ENCODE measurements at places on chromosomes 4 and X.

GRCh38 chr4:6641164-6641970, 882 bp downstream of the MRFAP1 start:
- no peak for DNase-seq

GRCh38 chrX:19904778-19905367, 17.5 kb upstream of the SH3KBP1 start:
- DNase-seq, result no peak

GRCh38 chrX:57651169-57651919, 28.7 kb downstream of the NLRP2B start:
- no peak for DNase-seq

- DNase-seq, result no peak
These were observed 23.3 kb upstream of the SCML2 start for GRCh38 chrX:18377796-18378195.

- no peak for DNase-seq
These were observed 382.9 kb downstream of the RPA4 start for GRCh38 chrX:97266406-97267121.

DNA sequence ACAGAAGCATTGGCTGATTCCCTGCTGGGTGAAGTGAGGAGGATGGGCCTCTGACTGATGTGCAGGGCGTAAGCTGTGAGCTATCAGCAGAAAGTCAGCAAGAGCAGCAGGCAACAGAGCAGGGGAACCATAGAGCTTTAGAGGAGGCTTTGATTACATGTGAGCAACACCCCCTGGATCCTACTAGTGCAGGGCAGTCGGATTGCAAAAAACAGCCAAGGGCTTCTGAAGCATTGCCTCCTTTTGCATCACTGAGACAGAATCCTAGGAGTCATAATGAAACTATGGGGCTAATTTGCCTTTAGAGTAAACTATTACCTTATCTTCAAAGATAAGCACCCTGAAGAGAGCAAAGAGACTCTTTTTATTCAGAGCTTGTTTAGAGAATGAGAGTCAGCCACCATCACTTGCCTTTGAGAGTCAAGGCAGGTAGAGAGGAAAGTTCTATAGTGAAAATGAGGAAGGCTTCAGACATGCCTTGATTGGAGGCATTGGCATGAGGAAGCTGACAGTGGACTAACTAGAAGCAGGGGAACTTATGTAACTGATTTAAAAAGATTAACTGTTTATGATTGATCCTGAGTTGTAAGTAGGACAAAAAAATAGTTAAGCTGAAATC, 420.3 kb downstream of the PDHA2 start:
- DNase-seq, result no peak

DNA sequence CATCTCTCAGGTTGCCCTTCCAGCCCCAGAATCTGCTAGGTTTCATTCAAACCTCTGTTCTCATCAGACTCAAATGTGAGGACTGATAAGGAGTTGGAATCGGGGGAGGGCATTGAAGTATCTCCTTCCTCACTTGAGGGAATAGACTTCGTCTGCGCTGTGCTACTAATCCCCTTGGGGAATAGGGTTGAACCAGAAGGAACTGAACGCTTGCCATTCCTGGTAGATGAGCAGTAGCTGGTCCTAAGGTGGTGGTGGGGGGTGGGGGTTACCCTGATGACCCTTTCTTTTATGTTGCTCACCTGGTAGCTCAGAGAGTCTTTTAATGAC, 692 bp upstream of the SLC9A7 start:
- DNase-seq, result no peak

DNA sequence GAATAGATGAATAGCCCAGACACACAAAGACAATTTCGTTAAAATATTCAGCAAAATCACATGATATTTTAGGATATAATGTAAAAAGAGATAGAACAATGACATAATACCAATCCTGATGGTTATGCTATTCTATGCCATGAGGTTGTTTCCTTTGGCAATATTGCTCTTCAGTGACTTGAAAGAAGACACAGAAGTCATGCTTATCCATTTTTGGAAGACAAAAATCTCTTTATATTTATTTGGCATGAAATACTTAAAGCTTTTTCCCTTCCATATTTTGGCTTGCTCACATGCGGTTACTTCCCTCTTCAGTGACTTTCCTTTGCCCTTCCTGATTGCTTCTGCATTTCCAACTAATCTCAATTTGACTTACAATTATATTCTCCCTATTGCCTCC, 314.8 kb downstream of the IQCM start:
- no peak for DNase-seq

DNA sequence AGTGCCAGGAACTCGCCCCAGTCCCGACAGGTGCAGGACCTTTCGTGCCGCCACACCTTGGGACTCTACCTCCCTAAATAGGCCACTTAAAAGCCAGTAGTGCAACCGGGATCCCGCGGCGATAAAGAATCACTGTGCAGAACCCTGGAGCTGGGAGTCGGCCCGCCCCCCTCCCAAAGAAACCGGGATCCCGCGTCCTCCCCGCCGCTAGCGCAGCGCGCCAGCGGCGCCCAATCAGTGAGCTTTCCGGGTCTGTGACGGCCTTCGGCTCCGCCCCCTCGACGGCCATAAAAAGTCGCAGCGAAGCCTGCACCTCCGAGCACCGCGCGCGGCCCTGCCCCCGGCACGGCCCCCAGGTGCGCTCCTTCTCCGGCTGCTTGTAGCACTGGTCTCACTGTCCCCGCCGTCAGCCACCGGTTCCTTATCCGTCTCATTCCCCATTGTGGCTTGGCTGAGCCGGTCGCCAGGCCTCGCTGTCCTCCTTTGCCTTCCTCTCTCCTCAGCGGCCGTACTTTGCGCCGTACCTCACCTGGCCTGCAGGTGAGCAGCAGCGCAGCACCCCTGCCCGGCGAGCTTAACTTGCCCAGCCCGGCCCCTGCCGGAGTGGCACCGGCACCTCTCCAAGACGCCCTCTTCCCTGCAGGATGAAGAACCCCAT, at the start of gene LRAT:
LRAT (plus strand) TSS at position 318 of the 658 bp plus-strand sequence; CDS start at position 645, 327 bp downstream.
- DNase-seq, result no peak

DNA sequence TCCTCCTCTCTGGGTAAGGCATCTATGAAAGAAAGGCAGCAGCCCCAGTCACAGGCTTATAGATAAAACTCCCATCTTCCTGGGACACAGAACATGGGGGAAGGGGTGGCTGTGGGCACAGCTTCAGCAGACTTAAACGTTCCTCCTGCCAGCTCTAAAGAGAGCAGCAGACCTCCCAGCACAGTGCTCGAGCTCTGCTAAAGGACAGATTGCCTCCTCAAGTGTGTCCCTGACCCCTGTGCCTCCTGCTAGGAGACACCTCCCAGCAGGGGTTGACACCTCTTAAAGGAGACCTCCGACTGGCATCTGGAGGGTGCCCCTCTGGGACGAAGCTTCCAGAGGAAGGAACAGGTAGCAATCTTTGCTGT, 89.9 kb downstream of the EFHC2 start:
- DNase-seq, result no peak

DNA sequence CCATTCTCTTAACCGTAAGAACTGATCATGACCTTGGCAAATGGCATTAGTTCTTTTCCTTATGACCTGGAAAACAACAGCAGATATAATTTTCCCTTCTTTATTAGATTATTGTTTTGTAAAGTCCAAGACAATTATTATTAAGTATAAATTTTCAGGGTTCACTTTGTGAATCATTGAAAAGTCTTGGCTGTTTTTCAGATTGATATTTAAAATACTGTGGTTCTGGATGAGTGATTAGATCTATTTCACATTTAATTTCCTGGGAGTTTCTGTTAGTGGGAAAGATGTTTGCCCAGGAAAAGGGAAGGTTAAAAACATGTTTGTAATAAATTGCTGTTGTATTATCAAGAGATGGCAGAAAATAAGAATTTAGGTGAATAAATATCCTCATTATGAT, 194.9 kb downstream of the TLL1 start:
- DNase-seq, result no peak

DNA sequence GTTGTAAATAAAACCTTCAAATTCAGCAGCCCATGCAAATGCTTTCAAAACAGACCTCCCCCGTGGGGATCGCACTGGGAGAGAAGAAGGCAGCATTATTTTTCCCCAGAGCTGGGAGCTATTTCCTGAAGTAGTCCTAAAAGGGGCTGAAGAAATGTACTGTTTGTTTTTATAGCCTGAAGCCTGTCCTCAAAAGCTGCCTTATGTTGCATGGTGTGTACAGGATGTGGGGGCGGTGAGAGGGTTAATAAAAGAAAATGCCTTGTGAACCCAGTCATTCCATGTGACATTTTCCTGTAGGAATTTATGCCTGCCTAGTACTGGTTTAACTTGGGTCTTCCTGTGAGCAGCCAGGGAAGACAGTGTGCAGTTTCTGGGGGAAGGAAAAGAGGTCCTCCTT, 144.1 kb downstream of the SOWAHB start:
- DNase-seq, result no peak

GRCh38 chr4:52037689-52038102, 403 bp downstream of the SGCB start:
- peak; percentile 2 for DNase-seq

DNA sequence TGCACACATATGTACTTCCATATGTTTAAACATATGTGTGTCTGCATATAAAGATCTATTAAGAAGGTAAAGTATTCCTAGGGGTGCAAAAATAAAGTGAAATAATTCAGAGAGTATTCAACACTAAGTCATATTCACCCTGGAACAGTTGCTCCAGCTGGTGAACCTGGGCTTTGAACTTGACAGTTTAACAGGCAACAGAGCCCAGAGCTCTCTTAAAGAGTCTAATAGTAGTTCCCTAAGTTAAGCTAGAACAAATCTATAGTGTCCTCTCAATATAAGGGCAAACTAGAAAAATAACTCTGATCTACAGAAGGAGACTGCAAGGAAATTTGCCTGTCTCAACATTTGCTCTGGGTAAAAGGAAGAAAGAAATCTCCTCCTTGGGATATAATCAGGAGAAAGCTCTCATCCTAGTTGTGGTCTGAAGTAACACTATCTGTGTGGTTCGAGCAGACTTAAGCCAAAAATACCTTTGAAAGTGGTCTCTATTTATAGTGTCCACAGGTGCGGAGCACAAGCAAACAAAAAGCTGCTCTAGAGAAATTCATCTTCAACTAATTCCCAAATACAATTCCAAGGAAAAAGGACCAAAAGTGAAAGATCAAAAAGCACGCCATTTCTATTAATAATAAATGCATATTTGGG, 29.9 kb downstream of the VEGFC start:
- DNase-seq, result no peak

- no peak for DNase-seq
These were observed 10.9 kb upstream of the TET2 start for GRCh38 chr4:105135785-105136184.

DNA sequence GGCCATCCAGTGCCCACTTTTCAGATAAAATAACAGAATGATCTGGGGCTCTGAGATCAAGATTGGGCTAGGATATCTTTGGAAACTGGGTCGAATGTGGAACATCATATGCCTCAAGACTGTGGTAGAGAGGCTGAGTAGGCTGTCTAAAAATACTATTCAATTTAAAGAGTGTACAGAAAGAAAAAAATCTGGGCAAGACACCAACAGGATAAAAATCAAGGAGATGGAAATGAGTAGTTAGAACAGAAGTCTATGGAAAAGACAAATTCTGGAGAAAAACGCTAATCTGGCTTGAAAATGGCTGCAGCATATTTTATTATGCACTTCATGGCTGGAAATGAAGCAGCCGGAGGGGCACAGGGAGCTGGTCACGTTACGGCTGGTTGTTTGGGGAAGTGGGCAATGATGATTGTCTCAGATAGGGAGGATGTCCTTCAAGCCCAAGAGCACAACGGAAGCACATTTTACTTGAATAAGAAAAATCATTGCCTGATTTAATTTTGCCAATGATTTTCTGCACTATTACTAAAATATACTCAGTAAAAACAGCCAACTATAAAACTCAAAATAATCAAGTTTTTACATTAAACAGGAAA, 27.1 kb upstream of the MAPK10 start:
- no peak for DNase-seq

- no peak for DNase-seq
These were observed 38.4 kb downstream of the TMEM271 start for GRCh38 chr4:537436-538264.

- no peak for DNase-seq
These were observed 33.8 kb downstream of the LONRF3 start for GRCh38 chrX:119008110-119008744.

- no peak for DNase-seq
These were observed 226.8 kb downstream of the COL25A1 start for GRCh38 chr4:109075621-109076020.

- no peak for DNase-seq
These were observed 84.6 kb downstream of the THOC2 start for GRCh38 chrX:123648028-123648810.

DNA sequence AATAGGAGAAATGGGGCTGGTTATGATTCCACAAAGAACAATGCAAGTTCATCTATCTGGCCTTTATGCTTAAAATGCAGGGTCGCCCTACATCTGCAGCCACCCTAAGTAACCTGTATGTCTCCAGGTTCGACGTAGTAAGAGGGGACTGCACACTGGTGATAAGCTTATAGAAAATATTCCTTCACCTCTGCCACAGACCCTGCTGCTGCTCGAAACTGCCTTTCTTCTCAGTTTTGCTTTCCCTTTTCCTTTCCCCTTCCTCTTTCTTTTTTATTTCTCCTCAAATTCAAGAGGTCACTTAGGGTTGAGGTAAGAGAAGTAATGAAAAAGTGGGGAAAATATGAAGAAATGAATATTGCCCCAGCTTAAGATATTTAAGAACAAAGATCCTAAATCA, 123.5 kb downstream of the DCHS2 start:
- DNase-seq, result no peak

DNA sequence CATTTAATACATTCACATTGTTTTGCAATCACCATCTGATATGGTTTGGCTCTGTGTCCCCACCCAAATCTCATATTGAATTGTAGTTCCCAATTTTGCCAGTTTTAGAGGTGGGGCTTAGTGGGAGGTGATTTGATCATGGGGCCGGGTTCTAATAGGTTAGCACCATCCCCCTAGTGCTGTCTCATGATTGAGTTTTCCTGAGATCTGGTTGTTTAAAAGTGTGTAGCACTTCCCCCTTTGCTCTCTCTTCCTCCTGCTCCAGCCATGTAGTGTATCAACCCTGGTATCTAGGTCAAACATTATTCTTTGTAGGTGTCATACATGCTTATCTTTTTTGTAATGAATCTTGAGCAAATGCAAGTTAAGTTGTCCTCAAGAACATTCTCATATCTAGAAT, 83.3 kb upstream of the KIT start:
- DNase-seq, result no peak

- DNase-seq, result no peak
These were observed 612.2 kb downstream of the IQCM start for GRCh38 chr4:149203256-149204001.

- DNase-seq, result no peak
These were observed 612 bp downstream of the CPLX1 start for GRCh38 chr4:825063-825970.

- no peak for DNase-seq
These were observed 516 bp upstream of the COX18 start for GRCh38 chr4:73070074-73070390.

- DNase-seq, result no peak
These were observed 81.9 kb upstream of the ATXN3L start for GRCh38 chrX:13401724-13402123.
